ENCODE measurements at places on chromosomes 4 and X.

DNA sequence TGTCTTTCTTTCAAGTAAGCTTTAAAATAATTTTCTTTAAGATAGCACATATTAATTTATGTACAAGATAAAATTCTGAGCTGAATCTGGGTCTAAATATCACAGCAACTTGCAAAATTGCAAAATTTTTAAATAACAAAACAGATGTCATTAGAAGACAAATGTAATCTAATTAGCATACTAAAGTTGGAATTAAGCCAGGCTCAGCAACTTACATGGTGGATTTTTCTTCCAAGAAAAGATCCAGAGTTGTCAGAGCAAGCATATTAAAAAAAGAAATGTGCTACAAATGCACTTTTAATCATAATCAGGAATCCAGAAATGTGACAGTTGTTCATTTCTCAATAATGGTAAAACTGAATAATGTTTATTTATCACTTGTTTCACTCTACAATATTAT, 906.9 kb upstream of the INTU start:
- DNase-seq = no peak

- no peak for DNase-seq
Observed at GRCh38 chr4:147566762-147567161, 50.4 kb upstream of the TMEM184C start.

- no peak for DNase-seq
Observed at GRCh38 chrX:99572711-99573110, 837.4 kb downstream of the PCDH19 start.

- no peak for DNase-seq
Observed at GRCh38 chr4:99321241-99322191, at the start of gene ADH1B. Gene ADH1B, minus strand, starts transcription at chr4:99321401. Its CDS starts 70 bp downstream, at chr4:99321331.

GRCh38 chr4:6196324-6196723, 4.0 kb downstream of the JAKMIP1 start:
- peak; percentile 14 for DNase-seq

DNA sequence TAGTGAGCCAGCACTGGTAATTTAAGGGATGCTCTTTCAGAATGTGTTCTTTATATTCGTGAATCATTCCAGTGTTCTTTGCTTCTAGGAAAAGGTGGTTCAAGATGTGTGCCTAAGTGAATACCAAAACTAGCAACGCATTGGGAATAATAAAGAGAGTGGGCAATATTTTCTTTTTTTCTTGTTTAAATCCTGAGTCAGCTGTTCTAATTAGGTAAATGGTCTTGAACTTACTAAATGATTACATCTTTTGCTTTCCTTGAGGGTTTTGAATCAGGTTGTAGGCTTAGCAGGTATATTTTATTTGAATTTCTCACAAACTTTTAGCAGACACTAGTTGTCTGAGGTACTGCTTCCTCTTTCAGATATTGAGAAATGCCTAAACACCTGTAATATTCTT, 29.5 kb downstream of the ENPEP start:
- DNase-seq = no peak

DNA sequence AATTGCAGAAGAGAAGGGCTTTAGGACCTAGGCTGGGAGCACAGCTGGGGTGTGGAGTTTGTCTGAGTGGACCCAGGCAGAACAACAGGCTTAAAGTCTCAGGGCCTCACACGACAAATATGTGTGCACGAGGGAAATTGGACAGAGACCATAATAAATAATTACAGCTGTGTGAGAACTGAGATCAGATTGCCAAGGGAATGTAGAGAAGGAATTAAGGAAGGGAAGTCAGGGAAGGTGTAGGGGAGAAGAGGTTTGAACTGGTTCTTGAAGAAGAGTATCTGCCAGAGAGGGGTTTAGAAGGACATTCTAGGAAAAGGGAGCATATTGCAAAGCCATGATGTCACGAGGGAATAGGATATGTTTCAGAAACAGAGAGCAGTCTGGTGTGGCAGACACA, 120.7 kb upstream of the TSPAN5 start:
- no peak for DNase-seq

DNA sequence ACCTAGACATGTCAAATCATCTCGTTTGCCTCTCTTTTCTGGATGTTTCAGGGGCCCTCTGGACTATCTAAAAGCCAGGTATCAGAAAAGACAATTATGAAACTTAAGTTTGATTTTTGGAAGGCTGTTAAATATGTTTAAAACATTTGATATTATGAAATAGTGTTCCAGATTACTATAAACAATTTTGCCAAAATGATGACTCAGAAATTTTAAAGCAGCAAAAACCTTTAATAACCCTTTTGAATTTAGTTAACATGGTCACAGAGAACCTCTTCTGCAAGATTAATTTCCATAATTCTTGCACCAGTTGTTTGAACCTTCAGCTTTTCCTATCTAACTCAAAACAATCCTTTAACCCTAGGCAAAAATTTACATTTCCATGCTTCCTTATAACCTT, 18.8 kb upstream of the FAM47E start:
- no peak for DNase-seq

- no peak for DNase-seq
Observed at GRCh38 chrX:23662187-23662586, 5.1 kb upstream of the PRDX4 start.

GRCh38 chrX:39309721-39310152, 508.5 kb downstream of the MID1IP1 start:
- peak; percentile 66 for DNase-seq

- DNase-seq = no peak
Observed at GRCh38 chrX:84729809-84730208, 227.6 kb upstream of the HDX start.

DNA sequence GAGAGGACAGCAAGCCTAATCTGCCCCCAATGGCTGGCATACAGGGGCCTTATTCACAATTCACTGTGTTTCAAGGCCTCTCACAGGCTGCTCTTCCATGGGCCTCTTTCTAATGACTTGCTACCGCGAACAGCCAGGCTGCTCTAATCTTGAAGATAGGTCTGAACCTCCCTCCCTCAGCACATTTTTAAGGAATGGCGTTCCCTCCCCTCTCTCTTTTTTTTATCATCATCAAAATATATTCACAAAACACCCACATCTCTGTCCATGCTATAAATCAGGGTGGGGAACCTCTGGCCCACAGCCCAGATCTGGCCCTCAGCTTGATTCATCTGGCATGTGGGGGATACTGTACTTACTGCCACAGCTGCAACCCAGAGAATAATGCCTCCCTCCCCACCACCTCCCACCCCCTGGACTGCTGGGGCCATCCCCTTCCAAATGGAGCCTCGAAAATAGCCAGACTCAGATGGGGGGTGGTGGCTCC, 76.2 kb upstream of the PLAC1 start:
- DNase-seq = no peak

- peak; percentile 27 for DNase-seq
Observed at GRCh38 chr4:22434895-22435294, 81.0 kb downstream of the ADGRA3 start.

DNA sequence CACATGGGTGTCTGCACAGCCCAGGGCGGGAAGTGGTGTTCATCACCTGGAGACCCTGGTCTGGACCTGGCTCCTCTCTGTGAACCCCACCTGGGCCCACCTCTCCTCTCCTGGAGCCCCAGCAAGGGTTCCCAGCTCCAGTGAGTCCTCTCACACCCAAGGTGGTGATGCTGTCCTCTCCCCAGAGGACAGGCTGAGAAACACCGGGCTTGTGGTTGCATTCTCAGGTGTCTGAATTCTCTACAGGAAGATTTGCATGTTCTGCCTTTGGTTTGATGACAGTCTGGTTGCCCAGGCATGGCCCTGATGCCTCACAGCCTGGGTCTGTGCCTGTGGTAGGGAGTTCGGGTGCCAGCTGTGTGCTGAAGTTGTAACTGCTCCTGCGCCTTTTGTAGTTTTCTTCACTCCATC, 3.8 kb downstream of the MAEA start:
- no peak for DNase-seq

- no peak for DNase-seq
Observed at GRCh38 chr4:164892018-164892417, 15.0 kb downstream of the APELA start.

GRCh38 chr4:106809076-106809475, 227.0 kb downstream of the DKK2 start:
- no peak for DNase-seq

DNA sequence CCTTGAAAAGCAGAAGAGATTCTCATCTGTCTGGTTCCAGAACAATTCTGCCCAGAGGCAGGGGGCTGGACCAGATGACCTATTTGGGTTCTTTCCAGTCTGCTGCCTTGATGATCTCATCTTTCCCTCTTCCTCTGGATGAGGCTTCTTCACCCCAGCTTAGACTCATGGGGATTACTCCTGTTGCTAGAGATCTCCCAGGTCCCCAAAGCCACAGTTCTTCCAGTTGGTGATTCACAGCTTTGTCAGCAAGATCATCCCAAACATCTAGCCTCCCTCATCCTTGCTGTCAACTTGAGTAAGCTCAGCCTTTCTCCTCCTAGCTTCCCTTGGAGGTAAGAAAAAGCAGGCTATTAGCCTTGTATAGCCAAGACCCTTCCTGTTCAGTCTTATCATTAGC, 64.2 kb upstream of the PJA1 start:
- DNase-seq = no peak

DNA sequence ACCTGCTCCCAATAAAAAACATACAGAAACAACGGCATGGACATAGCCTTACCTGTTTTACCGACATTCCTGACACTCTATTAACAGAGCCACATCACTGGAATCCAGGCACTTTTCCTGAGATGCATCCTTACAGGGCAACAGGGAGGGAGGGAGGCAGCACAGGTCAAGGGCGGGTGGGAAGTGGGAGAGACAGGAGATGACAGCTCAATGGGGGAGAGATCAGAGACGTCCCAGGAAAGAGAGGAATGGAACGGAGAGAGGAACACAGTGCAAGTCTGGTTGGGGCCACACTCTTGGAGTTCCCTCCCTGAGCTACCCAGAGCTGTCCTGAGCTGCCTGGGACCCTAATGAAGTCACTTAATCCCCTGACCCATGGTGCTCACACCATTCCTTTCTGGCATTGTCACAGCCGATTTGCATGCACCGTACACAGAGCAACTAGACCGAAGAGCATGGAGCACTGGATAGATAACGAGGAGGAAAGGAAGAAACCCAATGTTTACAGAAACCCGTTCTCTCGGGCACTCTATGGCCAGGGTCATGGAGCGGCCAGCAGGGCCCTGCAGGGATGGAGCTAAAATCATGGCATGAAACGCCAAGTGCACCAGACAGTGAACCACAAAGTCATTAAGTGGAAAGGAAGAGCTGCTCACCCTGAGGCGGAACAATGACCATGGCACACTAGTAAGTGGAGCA, 93.1 kb downstream of the NSUN7 start:
- DNase-seq = no peak

- no peak for DNase-seq
Observed at GRCh38 chr4:105845559-105845958, 49.7 kb upstream of the NPNT start.

- no peak for DNase-seq
Observed at GRCh38 chr4:123104310-123105025, 182.1 kb upstream of the NUDT6 start.

DNA sequence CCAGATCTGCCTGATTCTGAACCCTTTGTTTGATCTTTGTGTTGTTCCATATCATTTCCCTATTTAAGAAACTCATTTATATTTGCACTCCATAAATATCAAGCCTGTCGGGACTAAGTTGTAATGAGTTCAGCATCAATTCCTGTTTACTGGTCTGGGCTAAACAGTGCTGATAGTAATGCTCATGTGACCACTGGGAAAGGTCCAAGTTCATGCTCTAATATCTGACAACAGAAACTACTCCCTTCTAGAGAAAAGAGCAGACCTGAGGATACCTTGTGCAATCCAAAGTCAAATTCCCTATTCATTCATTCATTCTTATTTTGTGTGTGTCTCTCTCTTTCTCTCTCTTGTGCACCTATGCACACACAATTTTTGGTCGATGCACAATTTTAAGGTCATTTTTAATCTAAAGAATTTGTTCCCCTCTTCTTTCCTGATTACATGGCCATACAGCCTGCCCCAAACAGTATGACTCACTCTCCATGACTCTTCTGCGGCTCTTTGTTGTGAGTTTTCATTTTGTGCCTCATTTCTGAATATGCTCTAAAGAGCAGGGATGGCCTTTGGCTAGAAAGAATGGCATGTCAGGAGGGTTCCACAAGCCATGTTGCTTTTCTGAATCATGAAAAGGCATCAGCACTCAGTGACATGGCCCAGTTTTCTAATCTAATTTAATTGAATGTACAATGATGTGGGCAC, 664.3 kb downstream of the RPA4 start:
- no peak for DNase-seq

- DNase-seq = no peak
Observed at GRCh38 chrX:151973851-151974335, 583 bp downstream of the GABRE start.

GRCh38 chr4:31678356-31678755, 958.2 kb downstream of the PCDH7 start:
- DNase-seq = no peak

- no peak for DNase-seq
Observed at GRCh38 chr4:152103181-152103901, 342.5 kb upstream of the GATB start.

- DNase-seq = no peak
Observed at GRCh38 chr4:75289914-75290582, 224.2 kb downstream of the RCHY1 start.

DNA sequence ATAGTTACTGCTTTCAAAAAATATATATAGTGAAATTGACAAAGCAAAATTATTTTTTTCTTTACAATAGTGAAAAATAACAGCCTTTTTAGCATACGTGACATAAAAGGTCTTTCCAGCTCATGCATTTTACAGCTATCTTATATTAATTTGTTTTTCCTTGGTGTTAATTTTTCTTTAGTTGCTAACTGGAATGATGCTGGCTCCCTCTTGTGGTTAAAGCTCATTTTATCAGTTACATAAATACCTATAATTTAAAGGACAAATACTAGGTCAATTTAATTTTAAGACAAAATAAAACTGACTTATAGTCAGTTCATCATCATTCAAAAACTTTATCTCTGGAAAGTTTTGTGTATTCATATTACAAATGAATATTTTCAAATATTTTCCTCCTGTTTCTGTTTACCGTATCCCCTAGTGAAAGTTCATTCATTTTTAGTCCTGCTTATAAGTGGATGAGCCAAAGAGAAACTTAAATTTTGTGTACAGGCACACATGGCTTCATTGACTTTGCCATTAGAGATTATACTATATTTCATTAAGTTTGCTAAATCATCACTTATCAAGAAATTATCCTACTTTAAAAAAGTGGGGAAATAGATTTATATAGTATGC, 9.9 kb upstream of the ANAPC4 start:
- no peak for DNase-seq

All from activated naive CD4-positive, alpha-beta T cell treated with anti-CD3 and anti-CD28 coated beads, Interleukin-2, amount 10 ng/mL, durations not matched to agents 7 days and 5 days (primary cell).